Lung (tissue), 17 donors: ENCODE measurements at places on chromosomes 11 and 22.

- DNase-seq: peak; percentile 49
Measured at GRCh38 chr11:112321501-112322172, 61.0 kb upstream of the PLET1 start.

- DNase-seq: no peak
Measured at GRCh38 chr11:17378655-17379054, 9.8 kb downstream of the KCNJ11 start.

DNA sequence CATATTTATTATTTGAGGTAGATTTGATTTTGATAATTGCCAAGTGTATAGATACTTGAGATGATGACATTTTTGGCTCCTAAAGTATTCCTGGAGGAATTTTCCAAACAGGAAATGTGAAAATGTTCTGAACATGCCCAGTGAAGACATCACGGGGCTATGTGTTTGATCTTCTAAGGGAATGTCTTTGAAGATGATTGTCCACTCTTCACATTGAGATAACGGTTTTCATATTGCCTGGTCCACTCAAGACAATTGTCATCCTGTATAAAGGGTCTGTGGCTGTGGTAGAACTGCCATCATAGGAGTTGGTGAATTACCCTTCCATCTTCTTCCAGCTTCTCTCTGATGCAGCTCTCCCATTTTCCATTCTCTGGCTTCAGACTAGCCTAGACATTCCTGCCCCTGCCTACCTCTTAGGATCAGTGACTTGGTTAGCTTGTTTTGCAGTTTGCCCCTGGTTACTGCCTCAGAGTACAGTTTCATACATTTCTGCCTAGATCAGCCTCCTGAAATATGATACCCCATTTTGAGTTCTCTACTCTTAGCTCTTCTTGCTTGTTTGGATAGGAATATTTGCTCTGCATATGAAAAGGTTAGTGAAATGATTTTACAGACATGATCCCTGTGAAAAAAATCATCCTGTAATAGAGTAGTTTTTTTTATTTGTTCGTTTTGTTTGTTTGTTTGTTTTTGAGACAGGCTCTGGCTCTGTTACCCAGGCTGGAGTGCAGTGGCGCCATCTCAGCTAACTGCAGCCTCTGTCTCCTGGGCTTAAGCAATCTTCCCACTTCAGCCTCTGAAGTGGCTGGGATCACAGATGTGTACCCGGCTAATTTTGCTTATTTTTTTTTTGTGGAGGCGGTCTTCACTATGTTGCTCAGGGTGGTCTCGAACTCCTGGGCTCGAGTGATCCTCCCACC, 111.4 kb upstream of the SORL1-AS1 start:
- DNase-seq: peak; percentile 56

GRCh38 chr11:27233654-27234042, 129.4 kb downstream of the CCDC34 start:
- no peak for DNase-seq

DNA sequence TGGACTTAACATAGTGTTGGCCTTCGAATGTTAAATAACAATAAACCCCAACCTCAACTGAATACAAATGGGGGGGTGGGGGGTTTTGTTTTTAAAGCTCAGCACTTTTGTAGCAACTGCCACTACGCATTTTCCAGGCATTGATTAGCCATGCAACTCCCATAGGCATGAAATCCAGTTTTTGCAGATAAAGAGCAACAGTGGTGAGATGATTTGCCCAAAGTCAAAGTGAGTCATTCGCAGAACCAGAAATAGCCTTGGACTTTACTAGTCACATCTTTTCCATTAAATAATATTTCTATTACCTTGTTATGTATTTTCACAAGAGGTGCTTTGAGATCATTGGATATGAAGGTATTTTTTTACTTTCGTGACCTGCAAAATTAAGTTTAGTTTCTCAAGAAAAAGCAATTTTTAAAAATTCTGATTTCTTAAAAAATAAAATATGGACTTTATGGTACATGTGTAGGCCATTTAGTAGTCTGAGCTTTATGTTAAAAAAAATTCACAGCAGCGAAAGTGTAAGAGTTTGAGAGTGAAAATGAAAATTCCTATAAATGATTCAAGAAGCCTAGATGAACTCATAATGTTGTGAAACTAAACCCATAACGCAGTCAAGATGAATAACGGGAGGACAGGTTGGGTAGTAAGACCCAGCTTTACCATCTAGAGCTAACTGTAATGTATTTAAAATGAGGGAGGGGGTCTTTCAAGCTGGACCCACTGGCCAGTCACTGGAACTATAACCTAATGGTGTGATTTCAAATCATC, 1.9 kb upstream of the PHF21A start:
- peak; percentile 37 for DNase-seq
